ENCODE measurements at places on chromosomes 4 and X.
A peak's percentile ranks its signal among the peaks of the same experiment; 100 is the strongest.

DNA sequence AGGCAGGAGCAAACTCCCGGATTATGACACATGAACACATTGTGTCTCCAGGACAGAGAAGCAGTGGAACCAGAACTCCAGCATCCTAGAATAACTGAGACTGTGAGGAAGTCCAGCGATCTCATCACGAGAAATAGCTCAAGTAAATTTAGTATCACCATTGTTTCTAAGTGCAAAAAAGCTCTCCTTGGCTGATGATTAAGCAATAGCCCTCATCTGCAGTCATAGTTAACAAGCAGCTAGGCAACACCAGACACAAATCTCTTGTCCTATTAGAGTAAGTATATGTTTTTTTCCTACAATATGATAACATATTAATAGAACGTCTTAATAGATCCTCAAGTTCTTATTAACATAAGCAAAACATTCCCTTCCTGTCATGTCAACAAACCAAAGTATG, 2.4 kb upstream of the CFAP299 start:
- DNase-seq: no peak

DNA sequence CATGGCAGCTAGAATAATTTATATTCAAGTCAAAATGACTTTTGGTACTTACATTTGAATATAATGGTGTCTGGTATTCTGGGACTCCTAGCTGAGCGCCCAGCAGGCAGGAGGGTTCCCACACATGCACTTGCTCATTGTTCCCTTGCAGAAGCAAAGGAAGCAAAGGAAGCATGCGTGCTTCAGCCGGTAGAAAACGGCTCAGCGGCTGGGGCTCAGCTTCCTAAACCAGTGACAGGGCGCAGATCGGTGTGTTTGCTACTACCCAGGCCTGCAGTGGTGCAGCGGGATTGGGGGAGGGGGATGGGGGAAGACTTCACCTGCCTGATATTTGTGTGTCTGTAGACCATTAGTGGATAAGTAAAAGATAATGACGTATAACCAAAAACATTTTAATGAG, 978.3 kb upstream of the TENM3 start:
- DNase-seq: no peak

GRCh38 chr4:77201857-77202256, 44.9 kb downstream of the CCNG2 start:
- DNase-seq: no peak

GRCh38 chrX:106891762-106892460, 11.2 kb downstream of the RIPPLY1 start:
- peak; percentile 67 for DNase-seq

DNA sequence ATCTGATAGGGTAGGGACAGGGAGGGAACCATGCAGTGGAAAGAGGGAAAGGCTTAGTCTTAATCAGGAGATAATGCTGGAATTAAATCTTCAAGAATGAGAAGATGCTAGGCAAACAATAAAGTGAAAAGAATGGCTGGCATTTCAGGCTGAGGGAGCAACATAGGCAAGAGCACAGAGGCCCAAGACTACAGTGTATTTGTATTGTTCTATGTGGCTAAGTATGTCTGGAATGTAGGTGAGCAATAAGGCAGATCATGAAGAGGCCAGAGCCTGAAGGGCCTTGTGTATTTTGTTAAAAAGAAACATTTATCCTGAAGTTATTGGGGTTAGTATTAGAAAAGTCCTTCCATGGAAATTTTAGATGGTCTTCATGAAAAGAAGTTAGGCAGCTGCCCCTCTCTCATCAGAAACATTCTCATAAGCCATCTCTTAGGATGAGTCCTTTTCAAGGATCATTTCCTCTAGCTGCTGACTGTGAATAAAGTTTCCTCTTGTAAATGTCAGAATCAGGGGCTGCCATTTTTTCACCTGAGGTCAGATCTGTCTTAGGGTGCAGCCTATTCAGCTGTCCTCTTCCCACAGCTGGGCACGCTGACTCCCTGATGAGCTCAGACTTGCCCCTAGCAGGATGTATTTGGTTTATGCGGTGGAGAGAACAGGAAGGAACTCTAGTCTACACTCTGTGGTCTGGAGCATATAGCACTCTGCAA, 46.3 kb downstream of the ATP10D start:
- no peak for DNase-seq

DNA sequence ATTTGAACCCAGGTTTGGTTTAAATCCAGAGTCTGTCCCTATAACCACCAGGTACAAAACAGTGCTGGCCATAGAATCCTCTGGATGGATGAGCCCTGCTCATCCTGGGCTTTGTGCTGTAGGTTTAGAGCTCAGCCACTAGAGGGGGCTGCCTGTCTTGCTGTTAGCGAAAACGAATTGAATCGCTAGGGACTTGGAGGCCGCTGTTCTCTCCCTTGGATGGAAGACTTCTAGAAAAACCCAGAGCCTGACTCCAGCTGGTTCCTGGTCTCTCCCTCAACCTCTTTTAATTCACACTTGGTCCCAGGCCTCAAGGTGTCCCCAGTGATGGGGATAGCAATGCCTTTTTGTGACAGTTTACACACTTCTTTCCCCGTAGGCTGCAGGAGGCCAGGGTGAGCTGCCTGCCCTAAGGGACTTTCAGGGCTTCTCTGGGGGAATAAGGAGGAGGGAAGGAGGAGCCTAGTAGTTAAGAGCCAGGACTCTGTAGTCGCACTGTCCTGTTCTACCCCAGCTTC, 8.7 kb downstream of the RIPPLY1 start:
- no peak for DNase-seq

DNA sequence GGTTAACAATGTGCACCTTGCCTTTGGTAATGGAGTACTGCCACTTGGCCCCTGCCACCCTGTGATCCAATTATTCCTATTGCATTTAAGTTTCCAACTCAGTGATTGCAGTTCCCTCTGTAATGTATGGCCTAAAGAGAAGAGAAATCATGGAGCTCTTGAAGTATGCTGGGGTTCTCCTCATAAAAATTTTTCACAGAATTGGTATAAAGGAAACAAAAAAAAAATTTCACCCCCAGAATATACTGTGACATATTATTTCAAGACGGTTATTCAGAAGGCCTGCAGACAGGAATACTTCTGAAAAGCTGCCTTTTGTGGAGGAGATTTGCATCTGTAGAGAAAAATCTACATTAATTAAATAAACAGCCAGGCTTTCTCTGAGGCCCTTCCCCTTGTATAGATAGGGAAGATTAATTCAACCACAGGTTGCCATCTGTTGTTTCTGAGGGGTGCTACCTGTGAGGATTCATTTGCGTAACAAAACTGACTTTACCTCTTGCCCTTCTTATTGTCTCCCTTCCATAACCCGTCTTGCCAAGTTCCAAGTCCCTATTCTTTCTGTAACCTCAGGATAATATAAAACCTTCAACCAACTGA, 94.8 kb upstream of the LANCL3 start:
- DNase-seq: no peak

GRCh38 chr4:76723373-76723772, 174.6 kb downstream of the SOWAHB start:
- no peak for DNase-seq

GRCh38 chr4:47349326-47349725, 114.2 kb downstream of the COMMD8 start:
- no peak for DNase-seq

DNA sequence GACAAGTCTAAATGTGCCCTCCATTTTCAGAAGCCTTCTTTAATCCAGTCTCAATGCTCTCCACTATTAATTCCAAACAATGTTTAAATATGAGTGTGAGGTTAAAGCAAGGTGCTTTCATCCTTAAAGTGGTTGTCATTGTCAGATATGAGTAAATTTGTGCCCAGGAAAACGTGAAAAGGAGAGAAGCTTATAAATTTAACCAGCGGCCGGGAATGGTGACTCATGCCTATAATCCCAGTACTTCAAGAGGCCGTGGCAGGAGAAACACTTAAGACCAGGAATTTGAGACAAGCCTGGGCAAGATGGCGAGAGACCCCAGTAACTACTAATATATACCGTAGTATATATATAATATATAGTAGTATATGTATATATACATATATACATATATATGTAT, 270.0 kb downstream of the ARHGAP24 start:
- no peak for DNase-seq

- DNase-seq: no peak
Measured at GRCh38 chrX:12709047-12709446, 82.2 kb upstream of the PRPS2 start.

GRCh38 chr4:16843831-16844508, 54.5 kb downstream of the LDB2 start:
- no peak for DNase-seq

- no peak for DNase-seq
Measured at GRCh38 chr4:184032091-184032490, 127.0 kb downstream of the STOX2 start.

DNA sequence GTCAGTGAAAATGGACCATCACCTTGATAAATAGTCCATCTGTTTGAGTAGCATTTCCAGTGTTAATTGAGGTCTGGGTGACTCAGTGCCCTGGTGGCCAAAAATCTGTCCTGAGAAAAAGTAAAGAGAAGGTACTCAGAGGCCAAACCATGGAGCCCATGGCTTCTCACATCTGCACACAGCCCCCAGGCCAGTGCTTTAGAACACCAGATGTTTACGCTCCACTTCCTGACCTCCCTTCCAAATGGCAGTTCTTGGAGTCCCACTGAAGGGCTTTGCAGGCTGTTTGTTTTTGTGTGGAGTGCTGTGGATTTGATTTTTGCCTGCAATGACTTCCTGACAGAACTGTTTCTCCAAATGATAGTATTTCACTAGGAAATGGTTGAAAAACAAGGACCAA, 60.2 kb upstream of the GPC4 start:
- no peak for DNase-seq

DNA sequence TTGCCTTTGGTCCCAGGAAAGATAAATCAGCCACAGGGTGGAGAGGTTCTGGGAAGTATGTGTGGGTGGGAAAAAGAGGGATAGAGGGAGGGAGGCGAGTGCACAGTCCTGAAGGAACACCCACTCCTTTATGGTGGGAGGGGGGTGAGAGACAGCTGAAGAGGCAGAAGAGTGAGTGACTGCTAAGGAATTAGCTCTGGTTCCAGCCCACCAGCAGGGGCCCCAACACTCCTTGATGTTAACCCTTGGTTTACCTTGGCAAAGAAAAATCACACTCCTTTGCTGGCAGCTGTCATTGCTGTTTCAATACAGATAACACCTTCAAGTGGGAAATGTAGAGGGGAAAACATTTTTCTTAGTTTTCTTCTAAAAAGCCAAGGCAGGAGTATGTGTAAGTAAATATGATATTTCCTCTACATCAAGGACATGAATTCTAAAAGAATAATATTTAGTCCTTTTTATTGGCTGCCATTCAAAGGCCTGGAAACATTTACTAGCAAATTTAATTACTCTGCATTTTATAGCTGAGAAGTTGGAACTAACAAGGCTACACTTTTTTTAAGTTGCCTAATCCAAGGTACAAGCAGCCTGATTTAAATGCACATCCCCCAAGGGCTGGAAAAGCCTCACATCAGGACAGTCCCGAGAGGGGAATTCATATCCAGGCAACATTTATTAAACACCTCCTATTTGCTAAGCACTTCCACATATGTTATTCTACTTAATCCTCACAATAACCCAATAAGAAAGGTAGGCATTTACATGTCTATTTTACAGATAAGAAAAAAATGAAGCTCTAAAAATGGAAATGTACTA, 81.7 kb downstream of the HS6ST2 start:
- no peak for DNase-seq

DNA sequence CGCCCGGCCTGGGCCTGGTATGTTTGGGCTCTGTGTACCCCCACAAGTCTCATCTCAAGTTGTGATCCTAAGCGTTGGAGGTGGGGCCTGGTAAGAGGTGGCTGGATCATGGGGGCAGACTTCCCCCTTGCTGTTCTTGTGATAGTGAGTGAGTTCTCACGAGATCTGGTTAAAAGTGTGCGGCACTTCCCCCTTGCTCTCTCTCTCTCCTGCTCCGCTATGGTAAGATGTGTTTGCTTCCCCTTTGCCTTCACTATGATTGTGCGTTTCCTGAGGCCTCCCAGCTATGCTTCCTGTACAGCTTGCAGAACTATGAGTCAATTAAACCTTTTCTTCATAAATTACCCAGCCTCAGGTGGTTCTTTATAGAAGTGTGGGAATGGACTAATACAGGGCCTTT, 53.0 kb downstream of the CHST7 start:
- DNase-seq: no peak

DNA sequence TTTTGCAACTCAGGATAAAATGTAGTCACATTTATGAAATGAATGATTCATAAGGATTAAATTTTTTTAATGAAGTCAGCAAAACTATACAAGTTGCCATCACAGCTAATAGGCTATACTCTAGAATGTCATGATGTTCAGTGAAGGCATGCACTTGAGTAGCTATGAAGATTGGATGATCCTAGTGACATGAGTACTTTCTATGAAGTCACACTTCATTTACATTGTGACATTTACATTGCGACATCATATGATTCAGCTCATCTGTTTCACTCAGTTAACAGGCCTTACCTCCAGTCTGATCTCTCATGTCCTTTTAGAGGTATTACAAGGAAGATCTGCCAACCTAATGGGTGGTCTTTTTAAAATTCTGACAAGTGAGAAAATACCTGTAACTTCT, 82.7 kb upstream of the FGF13 start:
- no peak for DNase-seq
